ENCODE measurements at places on chromosomes 3 and 15. TPM values are rescaled to one million over a fixed set of nuclear protein-coding genes. Genes with fewer than 3 reads are reported as not detected.

DNA sequence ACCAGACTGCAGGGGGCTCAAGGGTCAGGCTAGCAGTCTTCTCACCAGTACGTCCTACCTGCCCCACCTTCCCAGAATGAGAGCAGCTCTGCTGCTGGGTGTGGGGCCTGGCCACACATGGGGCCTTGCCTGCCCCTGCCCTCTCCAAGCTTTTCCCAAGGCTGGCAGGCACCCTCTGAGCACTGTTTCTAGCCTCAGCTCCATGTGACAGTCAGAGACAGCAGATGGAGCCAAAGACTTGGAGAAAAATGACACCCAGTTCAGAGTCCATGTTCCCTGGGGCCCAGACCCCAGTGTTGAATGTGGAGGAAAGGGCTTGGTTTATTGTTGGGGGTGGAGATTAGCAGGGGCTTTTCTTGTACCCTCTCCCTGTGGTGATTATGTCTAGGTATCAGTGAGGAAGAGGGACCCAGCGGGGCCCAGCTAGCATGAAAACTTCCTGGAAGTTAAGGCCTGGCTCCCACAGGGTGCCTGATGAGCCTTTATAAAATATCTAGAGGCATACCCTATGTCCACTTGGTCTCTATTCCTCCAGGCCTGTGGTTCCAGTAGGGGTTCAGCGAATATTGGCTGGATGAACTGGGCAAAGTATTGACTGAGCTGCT, 153.8 kb downstream of the EEFSEC start:
- peak; percentile 27 for DNase-seq

DNA sequence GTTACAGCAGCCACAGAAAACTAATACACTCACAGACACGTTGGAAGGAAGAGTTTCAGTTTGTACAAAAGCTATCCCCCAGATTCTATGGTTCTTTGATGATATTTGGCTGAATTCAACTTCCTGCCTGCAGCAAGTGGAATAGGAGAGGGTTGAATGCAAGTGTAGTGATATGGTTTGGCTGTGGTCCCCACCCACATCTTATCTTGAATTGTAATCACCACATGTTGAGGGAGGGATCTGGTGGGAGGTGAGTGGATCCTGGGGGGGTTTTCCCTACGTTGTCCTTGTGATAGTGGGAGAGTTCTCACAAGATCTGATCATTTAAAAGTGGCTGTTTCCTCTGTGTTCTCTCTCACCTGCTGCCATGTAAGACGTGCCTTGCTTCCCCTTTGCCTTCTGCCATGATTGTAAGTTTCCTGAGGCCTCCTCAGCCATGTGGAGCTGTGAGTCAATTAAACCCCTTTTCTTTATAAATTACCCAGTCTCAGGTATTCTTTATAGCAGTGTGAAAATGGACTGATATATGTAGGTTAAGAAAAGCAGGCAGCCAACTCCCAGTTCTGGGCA, 29.8 kb downstream of the NMNAT3 start:
- no peak for DNase-seq

- DNase-seq = peak; percentile 47
These were observed 18.0 kb upstream of the DNAJC13 start for GRCh38 chr3:132399054-132399929.

GRCh38 chr3:48151058-48151806, 37.0 kb downstream of the CDC25A start:
- DNase-seq = peak; percentile 93

DNA sequence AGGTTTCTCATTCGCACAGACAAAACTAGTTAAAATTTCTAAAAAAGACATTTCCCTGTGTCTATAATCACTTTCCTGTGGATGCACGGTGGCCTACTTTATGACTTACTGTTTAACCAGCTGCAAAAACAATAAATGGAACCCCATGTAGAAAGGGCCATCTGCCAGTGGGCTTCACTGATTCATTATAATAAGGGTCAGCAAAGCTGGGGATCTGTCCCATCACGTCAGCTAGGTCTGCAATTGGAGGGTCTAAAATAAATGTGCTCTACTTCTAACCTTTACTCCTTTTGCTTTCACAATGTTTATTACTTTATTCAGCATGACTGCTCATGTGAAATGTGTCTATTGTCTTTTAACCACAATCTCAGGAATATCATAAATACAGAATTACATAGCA, 43.1 kb upstream of the NMD3 start:
- no peak for DNase-seq

- DNase-seq = no peak
These were observed 51.7 kb downstream of the TAFA4 start for GRCh38 chr3:68880632-68881031.

DNA sequence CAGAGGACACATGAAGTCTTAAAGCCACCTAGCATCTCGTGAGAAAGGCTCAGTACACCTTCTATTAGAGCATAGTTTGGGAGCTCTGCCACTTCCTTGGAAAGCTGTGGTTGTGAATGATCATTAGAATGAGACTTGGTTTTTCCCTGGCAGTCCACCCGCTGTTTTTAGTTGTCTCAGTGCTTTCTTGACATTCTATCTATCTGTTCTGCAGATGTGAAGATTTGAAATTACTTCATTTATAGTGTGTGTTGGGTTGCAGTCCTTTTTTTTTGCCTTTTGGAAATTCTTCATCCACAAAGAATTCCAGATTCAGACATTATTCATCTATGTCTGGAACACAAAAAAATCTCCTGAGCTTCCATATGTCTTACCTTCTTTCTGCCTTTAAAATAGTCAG, 23.7 kb downstream of the PPP2R3A start:
- DNase-seq = no peak

- DNase-seq = no peak
These were observed 11.8 kb upstream of the LIPC start for GRCh38 chr15:58419803-58420524.

DNA sequence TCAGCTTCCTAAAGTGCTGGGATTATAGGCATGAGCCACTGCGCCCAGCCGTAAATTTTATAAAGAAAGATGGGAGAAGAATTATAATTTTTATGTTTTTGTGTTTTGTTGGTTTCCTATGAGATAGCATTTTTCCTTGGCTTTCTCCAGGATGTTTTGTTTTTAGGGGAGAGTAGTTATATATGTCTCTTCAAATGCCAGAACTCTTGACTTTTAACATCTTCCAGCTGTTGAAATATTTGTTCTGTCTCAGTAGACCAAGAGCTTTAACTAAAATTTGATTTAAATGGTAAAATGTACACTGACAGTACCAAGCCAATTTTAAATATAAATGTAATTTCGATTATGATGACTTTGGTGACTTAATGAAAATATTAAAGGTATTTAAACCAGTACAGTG, 96.8 kb downstream of the DHX36 start:
- DNase-seq = no peak

- DNase-seq = no peak
These were observed 33.7 kb downstream of the SLC2A2 start for GRCh38 chr3:170992854-170993253.

DNA sequence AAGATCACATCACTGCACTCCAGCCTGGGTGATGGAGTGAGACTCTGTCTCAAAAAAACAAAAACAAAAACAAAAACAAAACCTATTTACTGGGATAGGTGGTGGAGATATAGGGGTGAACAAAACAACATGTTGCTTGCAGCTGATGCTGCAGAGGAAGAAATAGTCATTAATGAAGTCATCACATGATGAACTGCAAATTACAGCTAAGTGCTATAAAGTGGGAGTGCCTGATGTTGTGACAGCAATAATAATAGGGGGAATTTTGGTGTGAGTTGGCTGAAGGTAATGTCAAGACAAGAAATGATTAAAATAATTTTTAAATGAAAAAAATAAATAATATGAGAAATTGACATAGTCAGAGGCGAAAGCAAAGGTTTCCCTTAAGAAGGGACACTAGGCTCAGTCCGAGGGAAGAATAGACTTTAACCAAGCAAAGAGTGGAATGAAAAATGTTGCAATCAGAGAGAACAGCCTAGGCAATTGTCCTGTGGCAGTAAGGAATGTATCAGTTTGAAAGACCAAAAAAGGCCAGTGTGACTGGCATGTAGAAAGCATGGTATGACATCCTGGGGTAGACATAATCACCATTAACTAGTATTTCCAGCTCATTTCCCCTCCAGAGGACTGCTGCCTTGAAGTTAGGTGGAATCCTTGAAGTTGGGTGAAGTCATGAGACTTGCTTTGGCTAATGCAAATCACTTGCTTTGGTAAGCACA, 14.7 kb upstream of the PIK3CB start:
- no peak for DNase-seq

GRCh38 chr3:187974871-187975271, 179.1 kb upstream of the LPP start:
- DNase-seq = no peak

GRCh38 chr3:196650740-196651311, 11.3 kb downstream of the NRROS start:
- no peak for DNase-seq

GRCh38 chr3:127765735-127766134, 56.6 kb downstream of the MGLL start:
- no peak for DNase-seq

- no peak for DNase-seq
These were observed 1038.5 kb upstream of the NR2F2 start for GRCh38 chr15:95291898-95292472.

- no peak for DNase-seq
These were observed 32.3 kb downstream of the ACAP2 start for GRCh38 chr3:195410546-195410945.

DNA sequence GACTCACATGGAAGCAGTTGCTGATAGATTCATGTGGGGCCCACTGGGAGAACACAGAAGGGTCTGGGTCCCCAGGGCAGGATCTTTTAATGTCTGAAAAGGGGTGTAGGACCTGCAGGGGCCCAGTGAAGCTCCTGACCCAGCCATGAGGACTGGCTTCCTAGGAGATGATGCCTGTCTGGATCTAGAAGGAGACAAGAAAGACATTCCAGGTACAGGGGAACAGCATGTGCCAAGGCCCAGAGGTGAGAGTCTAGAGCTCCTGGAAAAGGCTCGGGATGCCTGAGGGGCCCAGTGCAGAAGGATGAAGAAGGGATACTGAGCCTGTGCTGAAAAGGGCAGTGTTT, 4.7 kb upstream of the SEMA3F start:
- no peak for DNase-seq

GRCh38 chr15:56207092-56207491, 36.6 kb downstream of the RFX7 start:
- DNase-seq = no peak

GRCh38 chr3:45417930-45418847, 29.8 kb downstream of the LARS2 start:
- no peak for DNase-seq

DNA sequence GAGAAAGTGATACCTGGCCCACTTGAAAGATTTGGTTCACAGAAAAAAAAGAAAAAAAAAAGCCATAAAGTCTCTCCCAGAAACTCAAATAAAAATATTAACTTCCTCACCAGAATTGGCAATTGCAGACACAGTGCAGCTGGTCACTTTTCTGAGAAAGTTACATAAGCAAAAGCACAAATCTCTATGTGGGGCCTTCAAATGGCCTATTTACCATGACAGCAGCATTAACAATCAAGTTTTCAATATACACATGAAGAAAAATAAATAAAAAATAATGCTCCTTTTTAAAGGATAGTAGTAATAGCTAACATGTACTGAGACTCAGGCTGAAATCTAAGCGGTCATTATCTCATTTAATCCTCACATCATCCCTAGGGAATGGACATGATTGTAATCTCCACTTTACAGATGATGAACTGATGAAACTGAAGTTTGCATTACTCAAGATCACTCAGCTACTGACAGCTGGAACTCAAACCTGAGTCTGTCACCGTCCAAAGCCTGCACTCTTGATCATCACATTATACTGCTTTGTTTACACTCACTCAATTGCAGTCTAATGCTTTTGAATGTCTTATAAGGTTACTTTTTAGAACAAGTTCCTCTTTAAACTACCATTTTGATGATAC, 3.3 kb downstream of the NPTN start:
- no peak for DNase-seq

GRCh38 chr3:127161236-127161635, 31.7 kb upstream of the PRR23E start:
- DNase-seq = no peak

SRGAP3 gene
- 3.4 TPM for total RNA-seq

TLR9 gene
- total RNA-seq = not detected

SERPINI2 gene
- total RNA-seq = not detected

H1-8 gene
- total RNA-seq = not detected

ZNF80 gene
- total RNA-seq = not detected

ZNF860 gene
- 2.6 TPM for total RNA-seq

SIDT1 gene
- total RNA-seq = not detected

DNAJB11 gene
- total RNA-seq = 57.4 TPM

PP2D1 gene
- not detected for total RNA-seq

NRG4 gene
- total RNA-seq = not detected

PGBD4 gene
- 1.2 TPM for total RNA-seq

RHO gene
- total RNA-seq = not detected

All from H9 (cell line).